Fibroblast of lung (primary cell): ENCODE measurements at places on chromosomes 7 and 10. TPM values are rescaled to one million over a fixed set of nuclear protein-coding genes. Genes with fewer than 3 reads are reported as not detected.

Gene SPAM1
- not detected in 2 replicates for total RNA-seq

Gene TMEM229A
- not detected in 2 replicates for total RNA-seq

Gene GTF2IRD1
- total RNA-seq, result 10.0 and 14.7 TPM in 2 replicates

Gene KCNIP2
- total RNA-seq, result 0.77 and 1.8 TPM in 2 replicates

Gene GSTO2
- total RNA-seq, result 2.1 and 3.1 TPM in 2 replicates

Gene UCMA
- not detected in 2 replicates for total RNA-seq

Gene VENTX
- total RNA-seq, result not detected in 2 replicates

Gene TMEM178B
- total RNA-seq, result under 0.01 TPM in 2 replicates

Gene HEPACAM2
- total RNA-seq, result under 0.01 TPM in 2 replicates

Gene CRTAC1
- total RNA-seq, result not detected in 2 replicates

Gene WDR11
- 73.7 and 89.5 TPM in 2 replicates for total RNA-seq

Gene SRGN
- 147 and 363 TPM in 2 replicates for total RNA-seq

Gene GAD2
- not detected in 2 replicates for total RNA-seq
